ENCODE measurements at places on chromosomes 4 and X.

GRCh38 chrX:75158054-75158453 lies 2.0 kb upstream of the ABCB7 start:
- no peak overlapping the region for H3K27ac ChIP-seq
- H3K27me3 ChIP-seq: no peaks in the 10 kb centered on the region
- H3K4me1 ChIP-seq: peaks cover 24% of the 10 kb centered on the region
- peaks cover 1% of the 10 kb centered on the region for H3K36me3 ChIP-seq

GRCh38 chr4:40838742-40839141 lies 89.0 kb downstream of the NSUN7 start:
- peaks cover 6% of the 10 kb centered on the region for H3K4me1 ChIP-seq
- H3K36me3 ChIP-seq: no peaks in the 10 kb centered on the region
- no peak overlapping the region for H3K4me3 ChIP-seq
- H3K27ac ChIP-seq: no peak overlapping the region

- H3K4me3 ChIP-seq: no peak overlapping the region
- peaks cover 54% of the 10 kb centered on the region for H3K4me1 ChIP-seq
- DNase-seq: no peak
- no peak overlapping the region for H3K27ac ChIP-seq
- peaks cover 9% of the 10 kb centered on the region for H3K36me3 ChIP-seq
- no peaks in the 10 kb centered on the region for H3K27me3 ChIP-seq
Observed at GRCh38 chrX:44906041-44906440, 33.1 kb downstream of the KDM6A start.

DNA sequence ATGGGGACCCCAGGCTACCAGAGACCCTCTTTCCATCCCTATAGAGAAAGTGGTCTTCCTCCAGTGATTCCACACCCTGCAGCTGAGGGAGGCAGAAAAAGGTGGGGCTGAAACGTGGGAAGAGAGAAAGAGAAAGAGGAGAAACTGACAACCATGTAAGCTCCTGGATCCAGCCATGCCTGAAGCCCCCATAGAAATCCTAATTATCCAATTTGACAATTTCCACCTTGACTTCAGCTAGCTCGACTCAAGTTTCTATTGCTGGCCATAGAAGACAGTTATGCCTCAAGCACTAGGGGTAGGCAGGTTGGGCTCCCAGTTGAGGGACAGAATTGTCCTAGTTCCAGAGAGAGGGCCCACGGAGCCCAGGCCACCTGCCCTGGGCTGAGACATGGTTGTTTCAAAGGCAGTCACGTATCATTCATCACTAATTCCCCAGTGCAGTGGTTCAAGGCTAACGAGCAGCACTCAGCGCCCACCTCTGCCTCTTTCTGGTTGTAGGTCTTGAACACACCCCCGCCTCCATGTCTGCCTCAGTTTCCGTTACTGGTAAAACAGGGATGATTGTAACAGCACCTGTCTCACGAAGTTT lies 39.8 kb upstream of the ASMTL start:
- peak overlapping the region; percentile 61 for H3K27ac ChIP-seq
- H3K27me3 ChIP-seq: no peaks in the 10 kb centered on the region
- no peak for DNase-seq
- H3K36me3 ChIP-seq: peaks cover 73% of the 10 kb centered on the region
- H3K4me1 ChIP-seq: peaks cover 59% of the 10 kb centered on the region
- peak overlapping the region; percentile 4 for H3K4me3 ChIP-seq

- no peaks in the 10 kb centered on the region for H3K27me3 ChIP-seq
- H3K27ac ChIP-seq: no peak overlapping the region
- DNase-seq: no peak
- H3K36me3 ChIP-seq: no peaks in the 10 kb centered on the region
Observed at GRCh38 chr4:158129694-158130093, 43.1 kb downstream of the GASK1B start.

GRCh38 chr4:42460043-42460442 lies 62.8 kb downstream of the SHISA3 start:
- H3K4me1 ChIP-seq: peaks cover 10% of the 10 kb centered on the region
- peaks cover 45% of the 10 kb centered on the region for H3K36me3 ChIP-seq
- DNase-seq: no peak
- H3K27ac ChIP-seq: no peak overlapping the region
- no peaks in the 10 kb centered on the region for H3K27me3 ChIP-seq

DNA sequence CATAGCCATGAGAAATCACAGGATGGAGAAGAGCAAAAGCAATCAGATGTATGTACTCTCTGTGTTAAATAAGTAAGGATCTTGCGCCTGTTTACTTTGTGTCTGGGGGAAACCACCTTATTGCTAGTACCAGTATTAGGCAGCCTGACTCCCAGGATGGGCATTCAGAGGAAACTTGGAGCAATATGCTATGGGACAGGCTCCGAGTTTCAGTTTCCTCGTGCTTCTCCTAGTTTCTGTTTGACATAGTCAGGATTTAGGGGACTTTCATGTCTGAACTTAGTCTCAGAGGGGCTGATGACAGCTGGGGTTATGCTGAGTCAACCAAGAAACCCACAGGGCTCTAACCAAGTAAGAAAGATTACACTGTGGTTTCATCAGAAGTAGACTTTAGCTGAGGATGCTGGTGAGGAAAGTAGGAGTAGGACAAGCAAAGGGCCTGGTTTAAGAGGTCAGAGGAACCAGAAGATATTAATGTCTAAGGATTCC lies 13.5 kb downstream of the NSUN7 start:
- H3K36me3 ChIP-seq: no peaks in the 10 kb centered on the region
- no peak overlapping the region for H3K27ac ChIP-seq
- H3K4me3 ChIP-seq: no peak overlapping the region
- no peaks in the 10 kb centered on the region for H3K27me3 ChIP-seq
- no peak for DNase-seq

- no peak for DNase-seq
- no peak overlapping the region for H3K4me3 ChIP-seq
- H3K27ac ChIP-seq: no peak overlapping the region
- no peaks in the 10 kb centered on the region for H3K4me1 ChIP-seq
- H3K27me3 ChIP-seq: no peaks in the 10 kb centered on the region
Observed at GRCh38 chr4:165751882-165752281, 121.2 kb upstream of the TLL1 start.

Data from central memory CD8-positive, alpha-beta T cell (primary cell).